ENCODE measurements at places on chromosomes 1 and 21.
A peak's percentile ranks its signal among the peaks of the same experiment; 100 is the strongest.

GRCh38 chr1:210043058-210043457, 105.0 kb downstream of the SYT14 start:
- DNase-seq, result no peak

GRCh38 chr1:162375463-162375862, 1.2 kb downstream of the SPATA46 start:
- DNase-seq, result no peak

GRCh38 chr1:8666389-8667167, 150.9 kb downstream of the RERE start:
- DNase-seq, result no peak

GRCh38 chr1:248155927-248156326, 11.0 kb downstream of the OR2M5 start:
- no peak for DNase-seq

DNA sequence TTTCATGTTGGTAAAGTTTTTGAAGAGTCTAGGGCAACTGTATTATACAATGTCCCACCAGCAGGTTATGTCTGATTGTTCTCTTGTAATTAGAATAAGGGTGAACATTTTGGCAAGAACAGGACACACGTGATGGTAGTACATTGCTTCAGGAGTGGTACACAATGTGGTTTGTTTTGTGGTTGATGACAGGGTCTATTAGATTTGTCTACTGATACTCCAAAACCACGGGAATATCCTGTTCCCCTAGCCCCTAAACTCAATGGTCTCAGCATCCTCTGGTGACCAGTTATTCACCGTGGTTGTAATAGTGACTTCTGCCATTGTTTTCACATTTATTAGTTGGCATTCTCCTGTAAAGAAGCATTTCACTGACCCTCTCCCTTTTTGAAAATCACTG, 22.1 kb upstream of the ACTA1 start:
- DNase-seq, result no peak

DNA sequence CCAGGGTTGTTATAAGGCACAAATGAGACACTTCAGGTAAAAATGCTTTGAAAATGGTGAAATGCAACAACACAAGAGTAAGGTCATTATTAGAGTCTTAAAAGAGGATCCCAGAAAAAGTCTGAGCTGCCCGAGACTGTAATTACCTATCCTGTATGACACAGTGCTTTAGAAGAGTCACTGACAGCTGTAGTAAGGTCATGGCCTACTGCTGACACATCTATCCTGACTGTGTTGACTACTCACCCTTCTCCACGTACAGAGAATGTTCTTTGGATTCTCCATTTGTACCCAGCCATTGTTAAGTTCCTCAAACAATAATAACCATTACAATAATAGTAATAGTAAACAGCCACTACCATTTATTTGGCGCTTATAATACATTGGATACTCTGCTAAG, 104.4 kb downstream of the CACHD1 start:
- no peak for DNase-seq

- DNase-seq, result no peak
These were observed 63.1 kb downstream of the PTPRC start for GRCh38 chr1:198701766-198702539.

- DNase-seq, result no peak
These were observed 9.5 kb upstream of the TNFRSF14 start for GRCh38 chr1:2546515-2547209.

DNA sequence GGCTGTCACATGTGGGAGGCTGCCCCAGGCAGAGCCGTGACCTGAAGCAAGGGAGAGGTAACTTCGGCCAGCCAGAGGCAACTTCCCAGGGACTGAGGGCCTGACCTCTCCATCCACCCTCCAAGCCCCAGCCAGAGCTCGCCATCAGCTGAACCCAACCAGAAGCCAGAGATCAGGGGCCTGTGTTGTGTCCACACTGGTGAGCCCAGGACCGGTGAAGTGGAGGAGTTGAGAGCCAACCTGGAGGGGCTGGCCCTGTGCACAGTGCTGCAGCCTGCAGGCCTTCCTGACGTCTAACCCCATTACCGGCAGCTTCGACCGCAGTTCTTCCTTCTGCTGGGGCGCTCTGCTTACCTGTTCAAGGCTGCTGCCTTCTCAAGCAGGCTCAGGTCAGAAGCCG, 19.6 kb upstream of the PDE9A start:
- DNase-seq, result no peak

GRCh38 chr1:180143359-180143758, 11.3 kb upstream of the QSOX1 start:
- no peak for DNase-seq

DNA sequence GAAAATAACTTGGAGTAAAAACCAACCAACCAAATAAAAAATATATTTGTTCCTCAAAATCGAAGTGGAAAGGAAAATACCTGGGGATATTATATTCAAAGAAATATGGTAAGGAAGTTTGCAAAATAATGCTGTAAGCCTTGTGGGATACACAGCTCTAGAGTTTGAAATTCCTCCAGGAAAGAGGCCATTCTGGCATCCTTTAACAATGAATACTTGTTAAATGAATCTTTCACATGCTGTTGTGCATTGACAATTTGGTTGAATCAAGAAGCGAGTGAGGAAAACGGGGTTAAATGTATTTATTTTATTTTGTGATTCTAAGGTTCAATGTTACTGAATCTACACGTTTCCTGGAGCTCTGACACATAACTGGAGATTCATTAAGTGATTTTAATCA, 30.5 kb upstream of the NTNG1 start:
- DNase-seq, result no peak

DNA sequence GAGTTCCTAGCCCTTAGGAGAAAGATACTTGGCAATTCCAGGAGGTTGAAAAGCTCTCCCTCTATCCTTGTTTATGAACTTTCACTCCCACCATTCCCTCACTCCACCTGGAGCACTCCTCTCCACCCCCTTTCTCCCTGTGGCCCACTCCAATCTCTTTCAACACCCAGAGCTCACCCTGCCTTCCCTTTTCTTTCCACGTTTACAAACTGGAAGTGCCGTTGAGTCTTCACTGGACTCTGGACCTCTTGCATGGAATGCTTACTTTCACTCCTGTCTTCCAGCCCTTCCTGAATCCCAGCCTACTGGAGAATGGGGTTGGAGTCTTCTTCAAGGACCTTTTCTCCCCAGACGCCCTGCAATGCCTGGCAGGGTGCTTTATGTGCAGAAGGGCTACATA, 198.5 kb downstream of the RHOU start:
- DNase-seq, result no peak

DNA sequence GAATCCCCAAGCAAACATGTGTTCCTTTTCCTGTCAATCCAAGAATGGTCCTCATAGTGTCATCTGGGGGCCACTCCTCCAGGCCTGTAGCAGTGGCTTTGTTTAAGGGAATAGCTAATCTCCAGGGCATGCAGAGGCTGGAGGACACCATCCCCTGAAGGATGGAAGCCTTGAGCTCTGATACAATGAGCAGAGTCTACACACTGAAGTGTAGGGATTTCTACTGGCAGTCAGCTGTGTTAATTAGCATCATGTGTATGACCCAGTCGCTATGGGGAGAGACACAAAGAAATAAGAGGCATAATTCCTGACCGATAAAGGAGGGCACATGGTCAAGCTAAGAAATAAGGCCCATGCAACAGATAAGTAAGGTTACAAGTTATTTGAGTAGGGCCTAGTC, 29.1 kb downstream of the ANGEL2 start:
- no peak for DNase-seq

DNA sequence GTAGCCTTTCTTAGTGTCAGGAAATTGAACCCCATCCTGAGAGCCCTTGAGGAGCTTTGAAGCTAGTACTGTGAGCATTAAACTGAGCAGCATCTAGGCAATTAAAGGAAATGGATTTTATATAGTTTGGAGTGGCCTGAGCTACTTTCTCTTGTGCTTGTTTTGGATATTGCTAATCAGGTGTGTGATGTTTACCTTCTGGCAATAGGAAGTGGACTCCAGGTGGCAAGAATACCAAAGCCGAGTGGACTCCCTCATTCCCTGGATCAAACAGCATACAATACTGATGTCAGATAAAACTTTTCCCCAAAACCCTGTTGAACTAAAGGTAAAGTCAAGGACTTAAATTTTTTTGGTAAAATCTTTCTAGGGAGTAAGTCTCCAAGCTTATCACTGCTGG, 79.4 kb downstream of the MACF1 start:
- DNase-seq, result no peak

- DNase-seq, result no peak
These were observed 26.3 kb downstream of the DUSP10 start for GRCh38 chr1:221715321-221716169.

GRCh38 chr21:46498335-46499050, 39.8 kb downstream of the DIP2A start:
- DNase-seq, result no peak

DNA sequence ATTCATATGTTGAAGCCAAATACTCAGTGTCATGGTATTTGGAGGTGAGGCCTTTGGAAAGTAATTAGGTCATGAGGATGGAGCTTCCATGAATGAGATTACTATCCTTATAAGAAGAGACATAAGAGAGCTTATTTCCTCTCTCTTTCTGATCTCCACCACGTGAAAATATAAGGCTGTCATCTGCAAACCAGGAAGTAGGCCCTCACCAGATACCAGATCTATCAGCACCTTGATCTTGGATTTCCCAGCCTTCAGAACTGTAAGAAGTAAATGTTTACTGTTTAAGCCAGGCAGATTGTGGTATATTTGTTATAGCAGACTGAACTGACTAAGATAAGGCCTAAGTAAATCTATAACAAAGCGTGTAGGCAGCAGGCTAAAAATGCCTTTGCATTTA, 25.3 kb downstream of the RBM11 start:
- no peak for DNase-seq

GRCh38 chr21:45475797-45476570, 66.3 kb downstream of the SLC19A1 start:
- DNase-seq, result no peak

DNA sequence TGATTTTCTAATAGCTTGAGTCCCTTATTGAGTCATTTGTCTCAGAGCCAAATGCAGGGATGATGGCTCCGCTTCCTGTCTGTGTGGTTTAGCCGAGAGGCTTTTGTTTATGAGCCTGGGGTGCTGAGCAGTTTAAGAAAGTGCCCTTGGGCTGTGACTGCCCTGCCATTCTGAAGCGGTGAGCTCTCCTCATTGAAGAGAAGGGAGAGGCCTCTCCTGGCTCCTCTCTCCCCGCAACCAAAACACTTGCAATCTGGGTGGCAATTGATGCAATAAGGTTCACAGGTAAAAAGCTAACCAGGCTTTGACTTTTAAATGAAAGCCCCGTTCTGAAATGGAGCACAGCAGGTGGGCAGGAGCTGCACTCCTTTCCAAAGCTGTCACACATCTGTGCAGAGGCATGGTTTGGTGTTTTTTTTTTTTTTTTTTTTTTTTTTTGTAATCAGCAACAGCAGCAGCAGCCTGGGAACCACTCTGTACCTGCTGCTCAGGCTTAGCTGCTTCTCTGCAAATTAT, 403.7 kb downstream of the SIPA1L2 start:
- peak; percentile 21 for DNase-seq
